ENCODE measurements at places on chromosomes 5 and 9.

- no peak for DNase-seq
Measured at GRCh38 chr9:137683262-137683864, 64.6 kb downstream of the EHMT1 start.

GRCh38 chr5:79062436-79062835, 7.0 kb downstream of the DMGDH start:
- DNase-seq, result no peak

GRCh38 chr5:159911349-159911748, 4.9 kb upstream of the ADRA1B start:
- DNase-seq, result peak; percentile 84

- DNase-seq, result no peak
Measured at GRCh38 chr9:113227436-113227835, 6.1 kb downstream of the SLC31A1 start.

DNA sequence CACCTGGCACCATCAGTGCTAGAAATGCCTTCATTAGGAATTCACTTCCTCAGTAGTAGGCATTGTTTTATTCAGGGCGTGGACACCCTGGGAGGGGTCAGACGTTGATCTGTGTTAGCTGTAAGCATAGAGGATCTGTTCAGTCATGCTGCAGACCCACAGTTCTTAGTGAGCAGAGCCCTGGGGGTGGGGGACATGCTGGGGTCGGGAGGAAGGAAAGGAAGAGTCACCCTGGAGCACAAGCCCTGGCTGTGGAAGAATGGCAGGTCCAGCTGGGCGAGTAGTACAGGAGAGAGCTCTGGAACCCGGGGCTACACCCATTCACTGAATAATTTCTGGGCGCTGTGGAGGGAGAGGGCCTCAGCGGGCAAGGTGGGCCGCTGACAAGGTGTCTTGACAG, 172.5 kb downstream of the FSTL4 start:
- DNase-seq, result no peak

- DNase-seq, result no peak
Measured at GRCh38 chr9:87211669-87212068, 264.4 kb upstream of the GAS1 start.

DNA sequence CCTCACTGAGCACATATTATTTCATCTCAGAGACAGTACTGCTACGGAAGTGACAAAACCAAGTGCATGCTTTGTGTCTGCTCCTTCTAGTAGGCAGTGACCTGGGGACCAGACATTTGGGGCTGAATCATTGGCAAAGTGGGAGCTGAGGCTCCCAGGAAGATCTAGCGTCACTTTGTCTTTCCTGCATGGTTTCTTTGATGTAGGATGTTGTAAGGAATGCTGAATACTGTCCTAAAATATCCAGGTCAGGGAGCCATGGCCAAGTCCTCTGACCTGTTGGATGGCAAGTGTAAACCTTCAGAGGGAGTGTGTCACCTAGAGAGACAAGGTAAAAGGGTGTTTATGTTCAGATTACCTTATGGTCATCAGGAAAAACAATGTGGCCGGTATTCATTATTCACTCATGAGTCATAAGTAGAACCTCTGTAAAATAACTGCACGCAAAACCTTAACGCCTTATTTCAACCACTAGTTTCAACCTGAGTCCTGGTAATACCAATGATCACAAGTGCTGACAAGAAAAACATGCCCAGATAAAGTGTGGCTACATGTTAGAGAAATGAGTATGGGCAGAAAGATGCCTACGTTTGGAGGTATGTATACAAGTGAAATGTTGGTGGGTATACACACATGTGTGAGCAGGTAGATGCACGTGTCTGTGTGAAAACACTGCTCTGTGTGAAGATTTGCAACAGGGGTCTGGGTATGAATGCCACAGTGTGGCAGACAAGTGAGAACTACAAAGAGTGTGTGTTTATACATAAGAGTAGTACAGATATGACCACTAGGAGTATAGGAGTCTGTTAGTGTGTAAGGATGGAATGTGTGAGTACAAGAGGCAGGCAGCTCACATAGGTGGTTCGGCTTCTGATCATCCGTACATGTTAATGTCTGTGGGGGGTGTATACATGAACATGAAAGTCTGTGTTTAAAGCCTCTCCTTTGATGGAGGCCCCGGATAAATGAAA, 263.9 kb downstream of the SPOCK1 start:
- no peak for DNase-seq

DNA sequence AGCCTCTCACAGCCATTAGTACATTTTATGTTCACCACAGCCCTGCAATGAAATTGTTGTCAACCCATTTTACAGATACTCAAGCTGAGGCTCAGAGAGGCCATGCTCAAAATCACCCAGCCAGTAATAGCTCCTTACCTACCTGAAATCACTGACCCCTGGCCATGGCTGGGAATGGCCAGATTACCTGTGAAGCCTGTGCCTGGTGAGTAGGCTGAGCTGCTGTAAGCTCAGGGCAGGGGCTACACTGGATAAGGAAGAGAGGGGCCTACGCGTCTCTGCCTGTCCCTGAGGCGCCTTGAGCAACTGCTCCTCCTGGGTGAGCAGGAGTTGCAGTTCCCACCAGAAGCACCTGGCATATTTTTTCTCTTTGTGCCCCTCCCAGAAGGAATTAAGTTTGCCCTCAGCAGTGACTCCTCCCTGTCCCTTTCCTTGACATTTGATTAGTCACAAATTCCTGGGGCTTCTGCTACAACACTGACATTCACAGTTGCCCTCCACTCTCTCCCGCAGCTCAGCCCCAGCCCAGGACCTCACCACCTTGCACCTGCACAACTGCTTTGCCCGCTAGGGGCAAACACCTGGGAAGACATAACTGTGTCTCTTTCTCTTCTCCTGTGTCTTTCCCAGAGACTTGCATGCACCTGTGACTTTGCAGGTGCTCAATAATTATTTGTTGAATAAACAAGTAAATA, 5.7 kb downstream of the CLTB start:
- DNase-seq, result no peak

DNA sequence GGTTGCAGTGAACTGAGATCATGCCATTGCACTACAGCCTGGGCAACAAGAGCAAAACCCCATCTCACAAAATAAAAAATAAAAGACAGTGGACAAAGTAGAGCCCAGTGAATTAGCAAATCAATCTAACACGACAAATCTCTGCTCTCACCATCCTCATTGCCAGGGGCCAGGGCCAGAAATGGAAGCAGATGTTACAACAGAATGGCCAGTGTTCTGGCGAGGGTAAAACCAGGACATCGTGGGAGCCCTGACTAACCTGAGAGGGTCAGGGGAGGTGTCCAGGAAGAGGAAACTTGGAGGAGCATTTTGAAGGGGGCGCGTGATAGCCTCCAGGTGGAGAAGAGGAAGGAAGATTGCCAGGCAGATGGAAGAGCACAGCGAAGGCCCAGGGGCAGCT, 58.4 kb downstream of the NEURL1B start:
- DNase-seq, result no peak

GRCh38 chr5:103646698-103647614, 84.4 kb upstream of the NUDT12 start:
- DNase-seq, result no peak

DNA sequence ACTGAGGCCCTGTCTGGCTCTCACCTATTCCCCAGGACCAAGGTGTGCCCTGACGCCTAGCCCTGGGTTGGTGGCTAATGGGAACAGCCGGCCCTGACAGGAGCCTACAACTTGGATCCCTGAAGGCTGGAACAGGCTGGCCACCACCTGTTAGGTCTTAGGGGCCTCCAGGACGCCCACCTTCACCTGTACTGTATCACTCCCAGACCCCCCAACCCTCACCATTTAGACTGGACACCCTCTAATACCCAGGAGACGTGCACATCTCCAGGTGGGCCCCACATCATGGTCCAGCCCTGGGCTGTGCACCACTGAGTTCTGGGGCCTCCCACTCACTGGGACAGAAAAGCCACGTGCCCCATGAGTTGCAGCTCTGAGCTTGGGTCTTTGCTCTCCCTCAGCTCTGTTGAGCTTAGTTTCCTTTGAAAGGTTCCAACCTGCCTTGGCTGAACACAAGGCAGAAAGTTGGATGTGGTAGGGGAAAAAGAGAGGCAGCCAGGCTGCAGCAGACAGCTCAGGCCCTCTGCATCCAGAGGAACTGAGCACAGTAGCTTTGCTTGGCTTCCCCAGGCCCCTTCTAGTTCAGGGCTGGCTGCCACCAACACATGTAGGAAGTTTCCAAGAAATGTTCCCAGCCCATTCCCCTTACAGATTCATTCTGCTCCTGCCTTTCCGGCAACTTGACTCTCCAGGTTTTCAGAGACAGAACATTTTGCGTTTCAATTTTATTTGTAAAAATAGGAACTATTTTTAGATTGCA, 116.8 kb upstream of the TBC1D2 start:
- no peak for DNase-seq

DNA sequence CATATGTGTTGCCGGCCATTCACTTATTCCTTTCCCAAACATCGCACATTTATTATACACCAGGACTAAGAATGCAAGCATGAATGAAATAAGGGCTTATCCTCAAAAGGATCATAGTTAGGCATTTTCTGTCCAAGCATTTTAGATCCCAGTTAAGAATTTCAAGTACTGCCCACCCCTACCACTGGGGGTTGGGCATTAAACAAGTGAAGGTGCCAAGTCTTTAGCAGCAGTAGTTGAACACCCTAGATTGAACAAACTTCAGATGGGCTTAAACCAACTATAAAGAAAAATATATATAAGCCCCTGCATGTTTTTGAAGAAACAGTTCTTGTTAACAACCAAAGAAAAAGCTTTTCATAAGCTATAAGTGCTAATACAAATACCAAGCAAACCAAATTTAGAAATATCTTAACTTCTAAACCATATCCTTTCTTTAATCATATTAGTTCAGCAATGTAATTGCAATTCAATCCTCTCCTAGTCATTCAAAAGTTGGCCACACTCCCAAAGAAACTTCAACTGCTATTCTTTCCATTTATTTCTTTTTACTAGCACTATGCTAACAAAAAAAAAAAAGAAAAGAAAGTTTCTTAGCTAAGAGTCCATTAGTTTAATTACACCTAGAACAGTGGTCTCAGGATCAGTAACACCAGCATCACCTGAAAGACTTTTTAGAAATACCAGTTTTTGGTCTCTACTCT, 149.8 kb downstream of the MLLT3 start:
- no peak for DNase-seq

GRCh38 chr5:90696153-90696552, 137.6 kb downstream of the ADGRV1 start:
- no peak for DNase-seq

Measured in A549 (cell line).